Stimulated activated memory B cell treated with anti-CD40 and anti-IgM and Interleukin-4, amounts not matched to agents 10 μg/mL and 1 μg/mL and 100 μg/mL, for 72 hours (primary cell): ENCODE measurements at places on chromosomes 16 and 17.
A peak's percentile ranks its signal among the peaks of the same experiment; 100 is the strongest.

DNA sequence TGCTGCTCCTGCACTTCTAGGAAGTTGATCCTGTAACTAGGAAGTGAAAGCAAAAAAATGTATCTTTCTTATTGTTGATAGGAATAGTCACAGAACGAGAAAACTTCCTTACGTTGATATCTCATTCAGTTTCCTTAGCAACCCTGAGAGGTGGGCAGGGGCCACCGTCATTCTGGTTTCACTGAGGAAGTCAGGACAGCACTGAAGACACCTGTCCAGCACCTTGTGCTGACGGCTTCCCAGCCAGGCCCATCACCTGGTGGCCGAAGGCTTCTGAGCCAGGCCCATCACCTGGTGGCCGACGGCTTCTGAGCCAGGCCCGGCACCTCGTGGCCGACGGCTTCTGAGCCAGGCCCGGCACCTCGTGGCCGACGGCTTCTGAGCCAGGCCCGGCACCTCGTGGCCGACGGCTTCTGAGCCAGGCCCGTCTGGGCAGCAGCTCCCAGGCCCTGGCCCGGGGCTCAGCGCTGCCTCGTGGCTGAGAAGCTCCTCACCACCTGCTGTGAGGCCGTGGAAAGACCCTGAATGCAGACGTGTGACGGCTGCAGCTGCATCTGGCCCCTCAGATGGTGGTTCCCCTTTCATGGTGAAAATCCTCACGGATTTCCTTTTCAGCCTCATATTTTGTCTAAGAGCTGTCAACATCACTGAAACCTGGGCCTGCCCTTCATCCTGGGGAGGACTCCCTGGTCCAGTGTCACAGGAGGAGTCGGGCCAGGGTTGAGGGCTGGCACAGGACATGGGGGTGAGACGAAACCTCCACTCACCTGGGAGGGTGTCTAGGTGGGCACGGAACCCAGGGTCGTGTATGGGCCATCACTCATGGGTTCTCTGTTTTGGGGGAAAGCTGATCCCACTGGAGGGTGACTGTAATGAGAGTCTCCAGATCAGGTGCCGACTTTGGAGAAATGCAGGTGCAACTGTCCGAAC is 33.0 kb upstream of the ZNF750 start:
- H3K27ac ChIP-seq, result peak overlapping the region; percentile 57
- peaks cover 6% of the 10 kb centered on the region for H3K27me3 ChIP-seq
- H3K4me1 ChIP-seq, result peaks cover 59% of the 10 kb centered on the region
- ATAC-seq, result peak; percentile 50

GRCh38 chr16:89561884-89562599 is 1.6 kb downstream of the RPL13 start:
- peak overlapping the region; percentile 97 for H3K4me3 ChIP-seq
- H3K27ac ChIP-seq, result peak overlapping the region; percentile 100
- peaks cover 68% of the 10 kb centered on the region for H3K4me1 ChIP-seq
- no peaks in the 10 kb centered on the region for H3K27me3 ChIP-seq
- no peak for ATAC-seq

- peak overlapping the region; percentile 83 for H3K27ac ChIP-seq
- H3K27me3 ChIP-seq, result no peaks in the 10 kb centered on the region
- ATAC-seq, result no peak
- H3K4me3 ChIP-seq, result no peak overlapping the region
- peaks cover 55% of the 10 kb centered on the region for H3K4me1 ChIP-seq
Observed at GRCh38 chr17:63820963-63821561, 6.2 kb upstream of the PSMC5 start.

GRCh38 chr17:42081516-42082129 is 16.6 kb downstream of the ZNF385C start:
- no peak overlapping the region for H3K27ac ChIP-seq
- no peak for ATAC-seq
- H3K36me3 ChIP-seq, result no peaks in the 10 kb centered on the region
- H3K27me3 ChIP-seq, result no peaks in the 10 kb centered on the region

GRCh38 chr16:88310796-88311605 is 71.8 kb upstream of the ZNF469 start:
- peaks cover 21% of the 10 kb centered on the region for H3K27me3 ChIP-seq
- no peaks in the 10 kb centered on the region for H3K4me1 ChIP-seq
- H3K36me3 ChIP-seq, result no peaks in the 10 kb centered on the region
- no peak overlapping the region for H3K27ac ChIP-seq
- no peak for ATAC-seq

DNA sequence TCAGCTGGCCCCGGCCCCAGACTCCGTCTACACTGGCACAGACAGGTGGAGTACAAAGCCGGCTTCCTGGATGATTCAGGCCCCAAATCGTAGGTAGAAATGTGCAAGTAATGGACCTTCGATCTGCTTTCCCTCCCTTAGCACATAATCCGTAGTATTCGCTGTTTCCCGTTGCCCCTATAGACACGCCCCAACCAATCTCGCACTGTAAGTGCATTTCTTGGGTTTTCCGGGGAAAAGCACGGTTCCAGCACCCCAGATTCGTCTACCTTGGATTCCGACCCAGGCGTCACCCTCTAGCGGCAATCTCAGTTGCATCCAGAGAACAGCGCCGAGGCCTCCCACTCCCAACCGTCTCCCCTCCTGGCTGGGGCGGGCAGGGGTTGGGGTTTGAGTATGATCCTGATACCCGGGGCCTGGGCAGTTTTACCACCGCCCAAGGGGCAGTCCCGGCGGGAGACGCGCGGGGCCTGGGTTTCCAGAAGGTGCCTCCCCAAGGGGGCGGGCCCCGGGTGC is 12.1 kb upstream of the FOXF1 start:
- ATAC-seq, result no peak
- peaks cover 85% of the 10 kb centered on the region for H3K27me3 ChIP-seq
- H3K4me1 ChIP-seq, result no peaks in the 10 kb centered on the region
- no peak overlapping the region for H3K4me3 ChIP-seq
- H3K27ac ChIP-seq, result no peak overlapping the region

GRCh38 chr17:50146927-50147665 is 3.4 kb downstream of the PPP1R9B start:
- ATAC-seq, result no peak
- peaks cover 58% of the 10 kb centered on the region for H3K4me1 ChIP-seq
- H3K27me3 ChIP-seq, result no peaks in the 10 kb centered on the region
- peaks cover 66% of the 10 kb centered on the region for H3K36me3 ChIP-seq
- peak overlapping the region; percentile 99 for H3K4me3 ChIP-seq
- H3K27ac ChIP-seq, result peak overlapping the region; percentile 93

GRCh38 chr16:87472142-87472778 is 20.6 kb downstream of the ZCCHC14 start:
- H3K27me3 ChIP-seq, result peaks cover 69% of the 10 kb centered on the region
- no peak overlapping the region for H3K27ac ChIP-seq
- peaks cover 10% of the 10 kb centered on the region for H3K36me3 ChIP-seq
- no peak for ATAC-seq

DNA sequence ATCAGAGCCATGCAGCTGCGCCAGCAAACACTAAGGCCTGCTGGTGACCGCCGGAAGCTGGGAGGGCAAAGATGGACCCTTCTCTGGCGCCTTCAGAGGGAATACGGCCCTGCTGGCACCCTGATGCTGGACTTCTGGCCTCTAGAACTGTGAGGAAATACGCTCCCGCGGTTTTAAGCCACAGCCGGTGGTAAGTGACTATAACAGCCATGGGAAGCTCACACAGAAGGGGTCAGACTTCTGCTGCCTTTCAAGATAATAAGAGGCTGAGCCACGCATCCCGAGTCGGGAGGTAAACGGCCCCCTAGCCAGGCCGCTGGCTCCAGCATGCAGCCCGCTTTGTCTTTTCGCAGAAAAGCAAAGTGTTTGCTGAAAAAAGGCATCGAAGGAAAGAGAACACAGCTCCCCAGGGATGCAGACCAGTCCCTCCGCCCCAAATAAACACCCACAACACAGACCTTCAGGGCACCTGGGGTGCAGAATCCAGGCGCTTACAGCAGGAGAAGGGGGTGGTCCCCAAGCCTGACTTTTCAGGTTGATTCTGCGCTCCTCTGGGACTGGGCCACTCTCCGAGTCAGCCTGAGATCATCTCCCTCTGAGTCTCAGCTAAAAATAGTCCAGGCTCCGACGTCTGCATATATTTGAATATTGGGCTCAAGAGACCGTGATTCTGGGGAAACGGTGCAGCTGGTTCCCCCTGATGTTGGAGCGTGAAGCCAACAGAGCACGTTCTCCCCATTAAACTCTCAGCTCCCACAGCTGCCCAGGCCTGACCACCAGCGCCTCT is 89.7 kb downstream of the MGAT5B start:
- no peaks in the 10 kb centered on the region for H3K36me3 ChIP-seq
- peak; percentile 95 for ATAC-seq
- peaks cover 39% of the 10 kb centered on the region for H3K4me1 ChIP-seq
- peak overlapping the region; percentile 86 for H3K4me3 ChIP-seq
- peak overlapping the region; percentile 81 for H3K27ac ChIP-seq
